Activated CD8-positive, alpha-beta memory T cell treated with anti-CD3 and anti-CD28 coated beads for 4 hours (primary cell): ENCODE measurements at places on chromosomes 3 and 15.

DNA sequence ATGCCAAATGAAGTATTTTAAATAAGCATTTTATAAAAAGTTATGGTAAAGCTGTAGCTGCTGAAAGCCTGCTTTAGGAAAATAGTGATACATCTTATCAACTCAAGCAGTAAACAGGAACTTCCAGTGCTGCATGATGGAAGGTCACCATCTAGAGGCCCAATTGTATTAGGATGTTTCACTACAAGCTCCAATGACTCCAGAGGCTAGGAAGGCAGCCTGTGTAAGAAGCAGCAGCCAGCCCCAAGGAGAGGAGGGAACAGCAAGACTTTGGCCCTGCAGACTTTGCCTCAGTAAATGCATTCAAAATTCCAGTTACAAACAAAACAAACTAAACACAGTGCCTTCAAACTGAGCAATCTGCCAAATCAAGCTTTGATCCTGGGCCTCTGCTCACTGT, 32.1 kb downstream of the ILDR1 start:
- no peak for DNase-seq

DNA sequence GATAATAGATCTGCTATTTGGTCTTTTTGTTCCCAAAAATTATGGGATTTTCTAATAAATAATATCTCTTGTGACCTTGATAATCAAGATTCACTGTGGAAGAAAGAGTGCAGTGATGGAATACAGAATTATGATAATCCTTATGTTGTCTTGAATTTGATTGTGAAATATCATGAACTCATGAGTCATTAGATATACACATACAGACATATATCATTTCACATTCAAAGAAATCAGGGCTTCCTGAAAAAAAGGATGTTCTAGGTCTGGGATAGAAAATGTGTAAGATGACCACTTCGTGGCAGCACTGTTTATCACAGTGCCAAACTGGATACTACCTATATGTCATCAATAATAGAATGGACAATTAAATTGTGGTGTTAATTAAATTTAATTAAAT, 97.7 kb downstream of the DPH6 start:
- no peak for DNase-seq

DNA sequence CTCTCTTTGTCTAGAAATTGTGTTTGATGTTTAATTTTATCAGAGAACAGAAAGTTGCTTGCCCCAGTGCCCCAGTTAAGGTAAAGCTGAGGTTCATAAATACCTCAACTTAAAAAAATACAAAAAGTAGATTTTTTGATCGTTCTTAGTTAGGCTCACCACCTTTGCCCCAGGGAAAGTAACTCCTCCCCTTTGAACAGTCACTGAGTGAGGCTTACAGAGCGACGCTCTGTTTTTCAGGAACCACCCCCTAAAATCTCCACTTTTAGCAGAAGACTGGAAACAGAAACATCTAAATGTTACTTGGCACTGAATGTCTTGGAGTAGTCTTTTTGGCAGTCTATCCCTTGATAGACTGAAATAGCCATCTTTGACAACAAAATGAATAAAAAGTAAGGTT, 24.9 kb downstream of the BLM start:
- DNase-seq, result no peak

DNA sequence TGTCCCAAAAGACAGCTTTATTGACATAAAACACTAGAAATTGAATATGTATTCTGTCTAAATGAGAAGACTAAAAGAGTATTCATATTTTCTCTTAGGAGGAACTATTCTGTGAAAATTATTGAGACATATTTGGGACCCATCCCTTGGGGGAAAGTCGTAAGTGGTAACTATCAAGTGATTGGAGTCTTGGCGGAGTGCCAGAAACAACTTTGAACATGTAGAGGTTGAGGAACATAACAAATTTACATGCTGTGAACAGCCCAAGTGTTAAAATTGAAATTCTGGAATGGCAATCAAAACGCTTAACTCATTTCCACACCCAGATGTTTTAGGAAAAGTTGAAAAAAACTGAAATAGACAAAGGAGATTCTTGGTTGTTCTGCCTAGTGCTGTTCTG, 1034.6 kb downstream of the NSUN3 start:
- DNase-seq, result no peak

DNA sequence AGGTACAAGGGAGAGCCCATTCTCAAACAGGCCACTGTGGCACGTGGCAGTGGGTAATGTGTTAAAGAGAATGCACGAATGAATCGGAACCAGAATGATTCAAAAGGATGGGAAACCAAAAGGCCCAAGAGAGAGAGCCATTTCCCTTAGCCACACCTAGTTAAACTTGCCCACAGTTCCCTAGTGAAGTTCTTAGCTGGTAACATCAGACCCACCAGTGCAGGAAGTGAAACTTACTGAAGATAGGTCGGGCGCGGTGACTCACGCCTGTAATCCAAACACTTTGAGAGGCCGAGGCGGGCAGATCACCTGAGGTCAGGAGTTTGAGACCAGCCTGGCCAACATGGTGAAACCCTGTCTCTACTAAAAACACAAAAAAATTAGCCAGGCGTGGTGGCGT, 97.1 kb downstream of the MEX3B start:
- no peak for DNase-seq

GRCh38 chr15:49247556-49248110, 77.6 kb downstream of the GALK2 start:
- no peak for DNase-seq

DNA sequence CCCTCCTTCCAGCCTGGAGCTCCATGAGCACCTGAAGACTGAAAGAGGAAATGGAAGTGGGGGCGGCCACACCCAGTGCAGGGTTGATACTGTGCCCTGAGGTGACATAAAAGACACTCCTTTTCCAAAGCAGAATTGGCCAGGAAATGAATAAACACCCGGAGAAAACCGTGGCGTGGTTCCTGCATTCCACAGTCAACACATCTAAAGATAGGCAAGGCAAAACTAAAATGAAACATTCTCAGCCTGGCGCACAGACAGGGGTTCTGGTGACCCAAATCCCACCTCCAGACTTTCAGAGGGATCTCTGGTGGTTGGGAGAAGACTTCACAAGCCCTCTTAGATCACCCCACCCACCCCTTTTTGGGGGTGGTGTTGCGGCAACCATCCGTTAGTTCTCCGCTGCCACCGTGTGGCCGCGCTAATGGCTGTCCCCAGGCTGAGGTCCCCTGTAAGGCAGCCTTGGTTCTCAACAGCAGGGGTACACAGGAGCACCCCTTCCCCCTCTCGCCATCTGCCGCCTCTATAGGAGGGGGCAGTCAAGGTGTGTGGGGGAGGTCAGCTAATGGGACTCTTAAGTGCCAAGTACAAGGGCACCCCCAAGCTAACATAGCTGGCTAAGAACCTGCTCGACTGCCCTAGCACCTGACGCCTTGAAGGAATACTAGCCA, 2.5 kb upstream of the MST1R start:
- peak; percentile 8 for DNase-seq

DNA sequence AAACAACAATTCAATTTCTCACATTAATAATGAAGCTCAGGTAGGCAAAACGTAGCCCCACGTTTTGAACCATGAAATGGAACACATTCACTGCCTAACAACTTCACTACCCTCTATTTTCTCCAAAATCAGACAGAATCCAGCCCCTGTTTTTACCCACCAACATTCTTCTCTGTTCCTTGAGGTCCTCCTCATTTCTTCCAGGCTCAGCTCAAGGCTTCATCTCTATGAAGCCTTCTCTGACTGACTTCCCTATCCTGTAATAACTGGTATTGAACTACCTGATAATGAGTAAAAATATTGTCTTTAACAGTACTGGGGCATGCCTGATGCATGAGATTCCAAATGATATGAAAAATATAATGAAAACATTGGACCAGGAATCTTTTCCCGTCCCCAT, 2.2 kb downstream of the TFRC start:
- no peak for DNase-seq

- DNase-seq, result peak; percentile 79
These were observed 9.9 kb downstream of the DISP2 start for GRCh38 chr15:40367686-40368611.

DNA sequence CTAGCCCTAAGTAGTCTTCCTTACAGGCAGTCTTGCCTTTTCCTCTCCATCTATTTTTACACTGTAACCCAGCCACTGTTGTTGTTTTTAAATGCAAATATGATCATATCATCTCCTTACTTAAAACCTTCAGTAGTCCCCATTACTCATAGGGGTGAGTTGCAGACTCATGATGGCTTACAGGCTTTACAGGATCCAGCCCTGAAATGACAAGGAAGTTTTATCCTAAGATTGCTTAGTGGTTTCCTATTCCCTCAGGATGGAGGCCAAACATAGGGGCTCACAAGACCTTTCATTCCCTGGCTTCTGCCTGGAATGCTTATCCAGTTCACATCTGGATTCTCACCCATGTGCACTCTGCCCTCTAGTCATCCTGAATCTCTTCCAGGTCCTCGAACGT, 27.7 kb upstream of the PCOLCE2 start:
- DNase-seq, result no peak

DNA sequence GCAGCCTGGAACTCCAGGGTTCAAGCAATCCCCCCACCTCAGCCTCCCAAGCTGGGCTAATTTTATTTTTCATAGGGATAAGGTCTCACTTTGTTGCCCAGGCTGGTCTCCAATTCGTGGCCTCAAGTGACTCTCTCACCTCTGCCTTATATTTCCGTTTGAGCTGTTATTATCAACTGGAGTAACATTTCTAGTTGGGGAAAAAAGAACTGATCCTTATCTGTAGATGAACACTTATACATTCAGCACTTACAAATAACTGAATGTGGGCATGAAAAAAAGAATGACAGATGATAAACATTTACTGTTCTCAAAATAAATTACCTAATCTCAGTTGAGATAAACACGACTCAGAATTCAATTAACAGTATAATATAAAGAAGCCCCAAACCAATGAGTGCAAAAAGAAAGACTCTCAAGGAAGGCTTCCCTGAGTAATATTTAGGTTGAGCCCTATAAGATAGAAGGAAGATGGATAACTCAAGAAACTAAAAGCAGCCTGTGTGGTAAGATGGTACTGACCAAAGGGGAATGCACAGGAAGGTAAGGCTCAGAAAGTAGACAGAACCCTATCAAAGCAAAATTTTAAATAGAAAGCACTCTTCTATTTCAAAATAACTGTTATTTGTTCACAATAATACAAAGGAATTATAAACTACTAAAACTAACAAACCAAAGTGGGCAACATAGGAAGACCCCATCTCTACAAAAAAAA, 11.8 kb downstream of the UBE3A start:
- DNase-seq, result no peak

- DNase-seq, result no peak
These were observed 1.0 kb upstream of the RYR3 start for GRCh38 chr15:33309602-33310276.

DNA sequence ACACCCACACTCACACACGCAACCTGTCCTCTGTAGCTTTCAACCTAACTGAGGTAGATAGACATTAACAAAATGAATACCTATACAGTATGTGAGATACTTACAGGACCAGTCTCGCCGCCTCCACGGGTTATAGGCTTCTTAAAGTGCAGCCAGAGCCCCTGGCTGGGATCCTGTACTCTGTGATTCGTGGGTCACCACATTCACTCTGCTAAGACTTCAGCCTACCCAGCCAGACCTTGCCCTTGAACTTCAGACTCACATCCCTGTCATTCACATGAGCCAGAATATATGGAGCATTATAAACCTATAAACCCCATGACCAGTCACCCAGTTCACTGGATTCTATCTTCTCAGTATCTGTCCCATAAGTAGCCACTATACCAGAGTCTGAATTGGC, 1.4 kb downstream of the DLEC1 start:
- no peak for DNase-seq

- no peak for DNase-seq
These were observed 174.7 kb downstream of the SHOX2 start for GRCh38 chr3:157931517-157931916.

DNA sequence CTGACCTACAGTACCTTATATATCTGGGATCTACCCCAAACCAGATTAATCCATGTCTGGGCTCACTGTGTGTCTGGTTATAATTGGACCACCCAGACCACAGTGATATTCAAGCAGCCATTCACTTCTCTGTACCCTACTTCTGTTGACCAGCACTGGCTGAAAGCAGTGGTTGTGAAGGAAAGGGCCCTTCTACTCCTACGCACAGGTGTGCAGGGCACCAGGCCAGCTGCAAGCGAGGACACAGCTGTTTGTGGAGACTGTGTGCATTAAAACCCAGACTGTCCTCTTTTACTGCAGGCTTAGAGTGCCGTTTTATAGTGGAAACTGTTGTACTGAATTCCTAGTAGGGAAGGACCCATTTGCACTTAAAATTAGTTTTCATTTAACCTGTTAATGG, 29.5 kb downstream of the CTDSPL start:
- DNase-seq, result no peak

GRCh38 chr15:36756707-36757106, 177.3 kb downstream of the CDIN1 start:
- DNase-seq, result no peak

GRCh38 chr15:64856429-64857145, 14.9 kb downstream of the PLEKHO2 start:
- DNase-seq, result no peak

DNA sequence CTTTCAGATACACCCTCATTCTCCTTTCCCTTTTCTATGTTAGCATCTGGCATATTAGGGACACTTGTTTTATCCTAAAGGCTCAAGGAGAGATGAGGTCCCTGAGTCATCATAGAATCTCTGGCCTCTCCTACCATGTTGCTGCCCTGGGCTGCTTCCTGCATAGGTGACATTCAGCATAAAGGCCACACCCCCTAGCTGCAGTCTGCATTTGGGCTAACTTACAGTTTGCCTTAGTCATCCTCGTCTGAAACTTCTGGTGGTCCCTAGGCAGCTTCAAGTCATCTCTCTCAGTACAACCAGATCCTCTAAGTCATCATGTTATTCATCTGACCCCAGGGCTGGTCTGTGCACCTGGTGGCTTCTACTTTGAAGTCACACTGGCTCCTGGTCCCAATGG, 982.7 kb upstream of the NR2F2 start:
- no peak for DNase-seq

GRCh38 chr3:141928631-141929270, 52.3 kb downstream of the ATP1B3 start:
- DNase-seq, result no peak

- DNase-seq, result no peak
These were observed 71.3 kb downstream of the RAB11A start for GRCh38 chr15:65940618-65940909.

GRCh38 chr3:32457971-32458471, 44.6 kb downstream of the CMTM6 start:
- no peak for DNase-seq

DNA sequence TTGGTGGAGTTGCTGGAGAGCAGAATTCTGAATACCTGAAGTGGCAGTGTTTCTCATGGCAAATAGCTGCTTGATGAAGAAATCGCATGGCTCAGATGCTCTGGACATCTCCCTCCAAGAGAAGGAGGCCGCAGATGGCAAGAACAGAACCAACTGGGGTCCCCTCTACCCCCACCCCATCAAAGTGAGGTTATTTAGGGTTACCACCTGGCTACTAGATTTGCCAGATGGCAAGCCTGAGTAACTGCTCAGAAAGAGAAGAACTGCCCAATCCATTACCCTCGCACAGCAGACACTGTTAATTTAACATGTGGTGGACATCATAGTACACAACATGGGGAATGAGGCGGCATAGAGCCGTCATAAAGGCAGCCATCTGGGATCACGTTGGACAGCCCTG, 30.5 kb upstream of the LIPC start:
- DNase-seq, result no peak

GRCh38 chr3:126685493-126685892, 18.5 kb upstream of the CHCHD6 start:
- DNase-seq, result no peak
